A549 treated with GW870086 at 1 μM for 4 hours (cell line): ENCODE measurements at places on chromosomes 3 and 15. TPM values are rescaled to one million over a fixed set of nuclear protein-coding genes. Genes with fewer than 3 reads are reported as not detected.

Gene CHRNA3
- 0.35 to 0.96 TPM (median 0.64 TPM) in 5 replicates for total RNA-seq

Gene MPI
- total RNA-seq, result 27.2 to 38.6 TPM (median 30.2 TPM) in 5 replicates

Gene BOC
- 4.4 to 7.1 TPM (median 5.9 TPM) in 5 replicates for total RNA-seq

Gene CPN2
- total RNA-seq, result not detected in 5 replicates

Gene CTSH
- 40.7 to 48.7 TPM (median 46.8 TPM) in 5 replicates for total RNA-seq

Gene B3GALNT1
- total RNA-seq, result 0.08 to 0.28 TPM (median 0.15 TPM) in 4 of 5 replicates, not detected in the other

Gene PCLAF
- total RNA-seq, result 128 to 247 TPM (median 163 TPM) in 5 replicates

Gene DPPA2
- not detected in 5 replicates for total RNA-seq

Gene CBLB
- 11.4 to 16.2 TPM (median 15.8 TPM) in 5 replicates for total RNA-seq

Gene ZNF662
- total RNA-seq, result not detected in 5 replicates

Gene GABRR3
- not detected in 5 replicates for total RNA-seq

Gene UQCC5
- 55.5 to 78.7 TPM (median 61.5 TPM) in 5 replicates for total RNA-seq

Gene PODXL2
- 7.6 to 10.9 TPM (median 9.9 TPM) in 5 replicates for total RNA-seq

Gene RASA2
- total RNA-seq, result 4.0 to 8.1 TPM (median 7.3 TPM) in 5 replicates

Gene ZNF619
- total RNA-seq, result 1.3 to 2.4 TPM (median 2.0 TPM) in 5 replicates

Gene EPHA6
- total RNA-seq, result 0.06 to 0.13 TPM (median 0.11 TPM) in 3 of 5 replicates, not detected in the others

Gene ALDH1A2
- 0.21 TPM in 1 of 5 replicates, not detected in the others for total RNA-seq

Gene ADGRG7
- total RNA-seq, result not detected in 5 replicates

Gene MYO5C
- total RNA-seq, result 5.9 to 7.8 TPM (median 7.4 TPM) in 5 replicates

Gene GPR62
- total RNA-seq, result not detected in 5 replicates

Gene PLA2G4D
- 0.03 TPM in 1 of 5 replicates, not detected in the others for total RNA-seq

Gene PHC3
- 8.9 to 17.6 TPM (median 15.0 TPM) in 5 replicates for total RNA-seq

Gene ZKSCAN7
- not detected in 5 replicates for total RNA-seq

Gene SMCO1
- total RNA-seq, result not detected in 5 replicates

Gene AMIGO3
- 0.52 to 1.8 TPM (median 0.64 TPM) in 5 replicates for total RNA-seq

Gene ZPLD1
- total RNA-seq, result not detected in 5 replicates

Gene SHC4
- 0.61 to 1.2 TPM (median 0.80 TPM) in 5 replicates for total RNA-seq

Gene OPA1
- 27.3 to 31.0 TPM (median 30.4 TPM) in 5 replicates for total RNA-seq

Gene STAB1
- 0.07 to 0.32 TPM (median 0.14 TPM) in 4 of 5 replicates, not detected in the other for total RNA-seq

Gene SLCO2A1
- 0.07 to 0.21 TPM (median 0.15 TPM) in 4 of 5 replicates, not detected in the other for total RNA-seq

Gene BCHE
- 0.73 to 1.2 TPM (median 1.0 TPM) in 5 replicates for total RNA-seq

Gene CYP1A1
- total RNA-seq, result 1.1 to 2.3 TPM (median 1.7 TPM) in 5 replicates

Gene KAT2B
- total RNA-seq, result 6.6 to 7.3 TPM (median 7.1 TPM) in 5 replicates

Gene FBXW12
- total RNA-seq, result not detected in 5 replicates

Gene SPTSSB
- 0.10 TPM in 1 of 5 replicates, not detected in the others for total RNA-seq

Gene SMAD6
- 21.0 to 27.4 TPM (median 25.1 TPM) in 5 replicates for total RNA-seq

Gene PRSS50
- total RNA-seq, result not detected in 5 replicates

Gene CACNA2D3
- 0.15 to 0.34 TPM (median 0.25 TPM) in 4 of 5 replicates, not detected in the other for total RNA-seq

Gene LRRC3B
- not detected in 5 replicates for total RNA-seq

Gene SLC22A13
- total RNA-seq, result 0.07 to 0.10 TPM in 2 of 5 replicates, not detected in the others

Gene PDIA3
- total RNA-seq, result 250 to 364 TPM (median 349 TPM) in 5 replicates

Gene SAMMSON
- total RNA-seq, result not detected in 5 replicates

Gene REC114
- not detected in 5 replicates for total RNA-seq

Gene SLC28A1
- total RNA-seq, result not detected in 5 replicates

Gene YEATS2
- 9.6 to 12.2 TPM (median 11.3 TPM) in 5 replicates for total RNA-seq
